ENCODE measurements at places on chromosomes 4 and X. TPM values are rescaled to one million over a fixed set of nuclear protein-coding genes. Genes with fewer than 3 reads are reported as not detected.
A peak's percentile ranks its signal among the peaks of the same experiment; 100 is the strongest.

DNA sequence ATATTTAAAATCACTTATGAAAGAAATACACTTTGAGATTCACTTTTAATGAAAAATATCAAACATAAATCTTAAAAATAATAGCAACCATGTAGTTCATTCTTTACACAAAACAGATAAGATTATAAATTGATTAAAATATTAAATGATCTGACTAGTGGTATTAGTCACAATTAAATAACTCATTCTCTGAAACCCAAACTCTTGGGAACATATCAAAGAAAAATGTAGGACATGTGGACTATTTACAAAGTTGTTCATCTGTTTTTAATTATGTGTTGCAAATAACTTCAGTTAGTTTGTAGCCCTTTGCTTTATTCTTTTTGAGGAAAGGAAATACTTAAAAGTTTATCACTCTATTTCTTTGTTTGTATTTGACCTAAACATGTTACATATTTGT is 9.5 kb upstream of the GUCY1A1 start:
- H3K4me3 ChIP-seq, result no peak overlapping the region
- no peak for DNase-seq
- H3K36me3 ChIP-seq, result no peaks in the 10 kb centered on the region
- H3K27me3 ChIP-seq, result no peaks in the 10 kb centered on the region

- no peaks in the 10 kb centered on the region for H3K27me3 ChIP-seq
- H3K4me1 ChIP-seq, result peaks cover 7% of the 10 kb centered on the region
- no peak overlapping the region for H3K4me3 ChIP-seq
- peak overlapping the region; percentile 23 for H3K27ac ChIP-seq
Observed at GRCh38 chr4:137648531-137648930, 116.2 kb upstream of the PCDH18 start.

- no peak for DNase-seq
- H3K27me3 ChIP-seq, result no peaks in the 10 kb centered on the region
- H3K27ac ChIP-seq, result no peak overlapping the region
- H3K4me1 ChIP-seq, result no peaks in the 10 kb centered on the region
Observed at GRCh38 chr4:133129237-133129636, 19.9 kb upstream of the PCDH10 start.

The APELA gene
- not detected for total RNA-seq

The SHROOM3 gene
- total RNA-seq, result 19.5 TPM

Measured in IMR-90 (cell line).